LoVo (cell line): ENCODE measurements at places on chromosomes 11 and 22.

DNA sequence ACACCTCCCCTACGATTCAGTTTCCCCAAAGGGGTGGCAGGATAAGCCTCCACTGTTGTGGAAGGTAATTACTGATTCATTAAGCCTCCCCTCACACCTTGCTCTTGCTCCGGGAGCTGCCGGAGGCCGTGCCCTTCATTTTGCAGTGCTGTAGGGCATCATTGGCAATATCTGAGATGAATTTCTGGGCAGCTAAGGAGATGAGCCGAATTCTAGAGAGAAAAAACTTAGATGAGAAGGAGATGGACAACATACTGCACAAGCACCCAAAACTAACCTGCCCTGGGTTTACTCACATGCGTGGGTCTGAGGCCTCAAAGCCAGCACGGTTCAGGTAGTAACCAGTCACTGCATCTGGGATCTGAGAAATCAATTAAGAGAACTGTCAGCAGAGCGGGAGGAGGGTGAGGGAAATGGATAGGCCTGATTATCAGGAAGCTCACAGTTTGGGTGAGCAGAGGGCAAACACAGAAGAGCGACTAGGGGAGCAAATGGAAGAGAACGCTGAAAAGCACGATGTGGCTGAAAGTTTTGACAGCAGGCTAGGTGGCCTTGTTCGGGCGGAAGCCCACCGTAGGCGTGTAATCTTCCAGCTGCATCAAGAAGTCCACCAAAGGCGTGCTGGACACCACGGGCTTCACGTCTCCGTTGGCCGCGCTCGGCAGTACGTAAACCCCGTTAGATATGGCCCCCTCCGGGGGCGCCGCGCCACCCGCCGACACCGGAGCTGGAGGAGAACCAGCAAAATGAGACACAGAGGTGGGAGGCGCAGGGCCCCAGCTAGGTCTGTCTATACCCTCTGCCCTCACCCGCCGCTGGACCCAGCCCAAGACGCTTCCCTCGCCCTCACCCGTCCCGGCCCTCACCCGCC lies 689 bp downstream of the TAF10 start:
- DNase-seq = no peak

GRCh38 chr22:38033522-38034277 lies 23.5 kb upstream of the PICK1 start:
- DNase-seq = no peak

- no peak for DNase-seq
These were observed 57.6 kb upstream of the FTH1 start for GRCh38 chr11:62024936-62025486.

DNA sequence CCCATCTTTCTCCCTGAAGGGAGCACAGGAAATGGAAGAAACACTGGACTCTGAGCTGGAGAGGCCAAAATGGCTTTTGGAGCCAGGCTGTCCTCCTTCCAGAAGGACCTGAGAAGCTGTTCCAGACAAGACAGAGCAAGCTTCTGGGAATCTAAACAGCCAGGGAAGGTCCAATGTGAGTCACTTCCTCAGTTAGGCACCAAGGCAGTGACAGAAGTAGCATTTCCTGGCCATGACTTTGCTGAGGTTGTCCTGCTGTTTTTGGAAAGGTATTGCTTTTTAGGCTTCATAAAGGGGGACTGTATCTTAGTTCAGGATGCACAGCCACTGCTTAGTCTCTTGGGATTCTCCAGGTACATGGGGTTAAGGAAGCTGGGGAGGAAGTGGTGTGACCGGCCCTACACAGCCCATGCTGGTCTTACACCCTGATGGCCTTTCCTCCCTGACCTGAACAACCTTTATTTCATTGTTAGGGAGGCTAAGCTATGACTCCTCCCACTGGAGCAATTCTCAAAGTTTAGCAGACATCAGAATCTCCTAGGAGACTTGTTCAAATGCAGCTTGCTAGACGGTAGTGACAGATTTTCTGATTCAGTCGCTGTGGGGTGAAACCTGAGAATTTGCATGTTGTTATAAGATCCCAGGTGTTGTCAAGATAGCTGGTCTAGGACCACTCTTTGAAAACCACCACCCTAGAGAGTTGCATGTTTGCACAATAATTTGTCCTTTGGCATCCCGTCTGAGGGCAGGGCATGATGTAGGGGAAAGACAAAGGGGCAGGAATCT lies 6.8 kb upstream of the INSC start:
- DNase-seq = no peak

- DNase-seq = no peak
These were observed 180.5 kb upstream of the ZBED5 start for GRCh38 chr11:11038352-11038751.

DNA sequence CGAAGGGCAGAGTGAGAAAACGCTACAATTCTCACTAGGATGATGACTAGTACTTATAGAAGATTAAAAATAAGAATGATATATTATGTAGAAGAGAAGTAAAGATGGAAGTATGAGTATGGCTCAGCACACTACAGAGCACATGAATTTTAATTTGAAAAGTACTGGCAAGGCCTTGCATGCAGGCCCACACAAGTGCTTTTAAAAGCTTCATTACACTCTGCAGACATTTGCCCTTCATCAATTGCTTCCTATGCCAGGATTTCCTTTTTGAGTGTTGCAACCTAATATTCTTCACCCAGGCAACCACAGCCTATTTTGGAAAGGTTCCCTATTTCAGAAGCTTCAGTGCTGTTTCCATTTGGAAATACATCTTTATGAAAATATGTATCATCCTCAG lies 81.1 kb downstream of the LARGE2 start:
- DNase-seq = no peak

- DNase-seq = no peak
These were observed 13.1 kb upstream of the TCF20 start for GRCh38 chr22:42283278-42284201.

DNA sequence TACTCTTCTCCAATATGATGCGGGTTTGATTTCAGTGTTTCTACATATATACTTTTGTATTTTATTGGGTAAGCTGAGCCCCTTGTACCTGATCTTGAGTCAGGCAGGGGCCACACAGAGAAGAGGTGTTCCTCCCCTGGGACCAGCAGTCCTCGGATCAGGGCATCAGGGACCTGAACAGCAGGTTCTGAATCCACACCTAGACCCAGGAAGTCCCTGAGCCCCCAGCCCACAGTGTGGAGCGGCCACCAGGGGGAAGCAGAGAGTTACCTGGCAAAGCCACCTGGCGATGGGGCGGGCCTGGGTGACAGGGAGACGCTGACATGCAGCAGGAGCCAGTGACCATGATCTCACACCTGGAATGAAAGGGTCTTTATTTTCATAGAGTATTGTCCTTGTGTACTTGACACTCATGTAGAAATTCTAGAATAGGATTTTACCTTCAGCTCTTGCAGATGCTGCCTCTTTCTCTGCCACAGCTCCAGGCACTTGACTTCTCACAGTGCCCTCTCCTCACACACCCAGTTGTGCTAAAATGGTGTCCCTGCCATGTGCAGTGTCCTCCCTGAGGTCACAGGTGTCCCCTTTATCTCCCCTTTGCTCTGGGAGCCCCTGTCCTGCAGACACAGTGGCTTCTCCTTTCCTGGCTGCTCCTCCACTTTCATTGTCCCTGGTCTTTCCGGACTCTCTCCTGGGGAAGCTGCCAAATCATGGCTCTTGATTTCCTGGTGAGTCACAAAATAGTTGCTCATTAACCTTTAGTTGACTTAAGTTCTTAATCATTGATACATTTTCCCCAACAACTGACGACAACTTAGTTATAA lies 48.5 kb downstream of the GGTLC2 start:
- peak; percentile 67 for DNase-seq

DNA sequence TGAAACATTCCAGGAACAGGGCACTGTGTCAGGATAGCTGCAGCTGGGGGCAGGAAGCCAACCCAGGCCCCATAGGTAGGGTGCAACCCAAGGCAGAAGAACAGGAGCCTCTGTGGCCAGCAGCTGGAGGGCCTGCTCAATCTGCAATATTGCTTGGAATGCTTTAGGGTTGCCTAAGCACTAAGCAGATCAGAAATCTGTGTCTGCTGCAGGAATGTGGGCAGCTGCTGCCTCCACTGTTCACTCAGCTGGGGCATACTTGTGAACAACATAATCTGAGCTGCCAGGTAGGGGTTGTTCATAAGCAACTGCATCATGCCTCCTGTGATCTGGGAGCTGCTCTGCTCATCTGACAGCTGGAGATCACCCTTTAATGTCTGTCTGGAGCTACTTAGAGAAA lies 1.7 kb downstream of the UBQLNL start:
- no peak for DNase-seq

DNA sequence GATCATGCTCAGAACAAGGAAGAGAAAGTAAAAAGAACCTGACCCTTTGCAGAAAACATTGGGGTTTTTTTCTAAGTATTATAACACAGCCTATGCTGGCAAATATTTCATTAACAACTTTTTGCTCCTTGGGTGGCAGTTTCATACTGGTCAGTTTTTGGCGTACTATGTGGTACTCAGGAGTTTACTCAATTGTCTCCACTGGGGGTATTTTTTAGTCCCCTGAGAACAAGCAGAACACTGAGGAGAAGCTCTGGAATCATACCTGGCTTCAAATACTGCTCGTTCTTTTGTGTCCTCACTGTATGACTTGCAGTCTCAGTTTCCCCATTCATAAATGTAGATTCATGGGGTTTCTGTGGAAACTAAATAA lies 90.4 kb downstream of the SERGEF start:
- no peak for DNase-seq

GRCh38 chr11:56103210-56103737 lies at the start of gene OR8H2:
Gene OR8H2, plus strand, starts transcription at chr11:56103687. Its CDS starts 1,356 bp downstream, at chr11:56105043.
- DNase-seq = no peak

DNA sequence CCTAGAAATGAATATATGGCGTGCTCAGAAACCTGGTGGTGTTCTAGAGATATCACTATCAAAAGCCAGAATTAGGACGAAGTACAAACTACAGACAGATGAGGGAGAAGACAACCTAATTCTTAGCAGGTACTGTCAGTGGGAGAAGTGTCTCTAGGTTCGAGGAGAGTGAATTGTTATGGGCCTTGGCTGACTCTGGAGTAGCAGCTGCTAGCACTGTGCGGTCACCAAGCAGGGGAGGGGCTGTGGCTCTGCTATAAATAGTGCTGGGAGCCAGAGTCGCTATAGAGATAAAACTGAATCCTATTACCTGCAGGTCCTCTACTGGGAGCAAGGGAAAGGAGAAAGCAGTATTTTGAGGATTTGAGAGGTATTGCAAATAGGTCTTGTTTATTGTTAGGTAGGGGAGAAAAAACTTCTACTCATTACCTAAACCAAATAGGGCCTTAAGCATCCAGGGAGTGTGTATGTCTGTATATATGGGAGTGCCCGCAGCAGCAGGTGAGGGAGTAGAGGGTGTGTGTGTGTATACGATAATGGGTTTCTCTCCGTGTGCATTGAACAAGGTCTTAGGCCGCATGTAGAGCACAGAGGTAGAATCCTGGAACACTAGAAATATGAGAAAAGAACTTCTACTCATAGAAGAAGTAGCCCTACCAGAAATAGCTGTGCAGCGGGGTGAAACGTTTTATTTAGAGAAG lies 2.2 kb downstream of the MADD start:
- no peak for DNase-seq

- no peak for DNase-seq
These were observed 48.2 kb downstream of the BCR start for GRCh38 chr22:23228503-23228902.

DNA sequence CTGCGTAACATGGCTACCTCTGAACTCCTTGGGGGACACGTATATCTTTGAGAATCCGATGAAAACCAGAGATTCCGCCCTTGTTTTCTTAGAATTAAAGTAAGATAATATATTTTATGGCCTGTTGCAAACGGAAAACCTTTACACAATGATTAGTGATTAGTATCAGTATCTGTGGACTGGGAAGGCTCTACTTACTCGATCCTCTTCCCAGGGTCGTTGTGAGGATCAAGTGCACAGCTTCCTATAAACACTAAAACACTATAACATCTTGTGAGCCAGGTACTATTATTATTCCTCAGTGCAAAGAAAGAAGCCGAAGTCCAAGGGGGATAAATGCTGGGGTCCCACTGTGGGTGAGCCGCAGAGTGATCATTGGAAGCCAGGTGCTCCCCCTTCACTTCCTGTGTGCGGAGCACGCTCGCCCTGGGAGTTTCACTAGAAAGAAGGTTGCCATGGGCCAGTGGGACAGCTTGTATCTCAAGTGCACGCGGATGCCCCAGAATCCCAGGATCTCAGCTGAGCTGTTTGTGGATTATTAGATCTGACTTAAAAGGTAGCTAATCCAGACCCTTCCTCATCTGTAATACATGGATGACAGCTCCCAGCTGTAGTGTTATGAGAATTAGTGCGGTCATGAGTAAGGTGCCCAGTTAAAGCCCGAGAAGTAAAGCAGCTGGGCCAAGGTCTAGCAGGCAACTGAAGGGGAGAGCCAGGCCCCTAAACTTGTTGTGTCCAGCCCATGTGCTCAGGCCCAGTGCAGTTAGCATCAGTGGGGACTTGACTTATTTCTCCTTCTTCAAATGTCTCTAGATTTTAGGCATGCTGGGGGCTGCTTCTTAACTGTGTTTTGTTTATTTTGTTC lies 839 bp downstream of the CBY1 start:
- peak; percentile 24 for DNase-seq

DNA sequence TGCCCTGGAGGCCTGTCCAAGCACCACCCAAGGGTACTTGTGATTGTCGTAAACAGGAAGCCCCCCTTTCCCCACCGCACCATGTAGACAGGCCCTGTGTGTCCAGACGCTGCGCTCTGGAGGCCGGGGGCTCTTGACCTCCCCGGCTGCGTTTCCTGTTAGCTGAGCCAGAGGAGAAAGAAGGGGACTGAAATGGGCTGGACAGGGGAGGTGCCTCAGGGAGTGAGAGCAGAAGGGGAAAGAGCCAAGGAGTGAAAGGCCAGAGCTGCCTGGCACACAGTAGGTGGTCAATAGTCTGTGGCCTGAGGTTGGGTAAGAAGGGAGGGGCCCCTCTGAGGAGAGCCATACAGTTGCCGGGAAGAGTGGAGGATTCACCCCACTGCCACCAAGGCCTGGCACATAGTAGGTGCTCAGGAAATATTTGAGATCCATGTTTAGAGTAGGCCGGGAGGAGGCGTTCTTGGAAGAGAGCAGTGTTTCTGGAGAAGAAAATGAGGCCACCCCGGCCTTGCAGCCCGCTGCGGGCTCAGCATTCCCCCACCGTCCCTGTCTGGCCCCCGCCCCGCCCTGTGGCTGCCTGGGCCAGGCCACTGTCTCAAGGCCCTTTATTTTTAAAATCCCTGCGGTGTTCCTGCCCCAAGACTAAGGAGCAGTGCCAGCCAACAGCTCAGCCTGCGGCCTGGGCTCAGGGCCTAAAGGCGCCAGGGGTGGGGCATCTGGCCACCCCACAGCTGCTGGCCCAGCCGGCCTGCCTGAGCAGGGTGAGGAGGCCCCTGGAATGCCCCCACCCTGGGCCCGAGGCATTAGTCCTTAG lies 13.6 kb upstream of the CDC42EP1 start:
- no peak for DNase-seq

GRCh38 chr11:66859686-66860448 lies 3.0 kb downstream of the LRFN4 start:
- no peak for DNase-seq

DNA sequence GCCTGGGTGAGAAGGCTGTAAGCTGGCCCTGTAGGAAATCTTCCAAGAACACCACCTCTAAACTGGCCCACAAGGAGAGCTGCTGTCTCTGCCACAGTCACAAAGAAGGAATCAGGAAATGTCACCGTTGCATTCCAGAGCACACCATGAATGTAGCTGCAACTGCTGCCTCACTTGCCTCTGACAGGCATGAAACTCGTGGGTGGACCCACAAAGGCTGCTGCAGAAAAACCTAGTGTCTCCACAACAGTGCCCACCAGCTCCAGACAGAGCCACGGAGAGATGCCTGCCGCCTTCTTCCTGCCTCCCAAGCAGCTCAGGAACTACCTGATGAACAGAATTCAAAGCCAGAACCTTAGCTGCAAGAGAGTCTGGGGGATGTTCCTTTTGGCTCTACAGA lies 10.5 kb downstream of the DNAJB13 start:
- no peak for DNase-seq

GRCh38 chr22:19057999-19058491 lies 64.2 kb downstream of the DGCR2 start:
- no peak for DNase-seq

- DNase-seq = no peak
These were observed 72.4 kb upstream of the TMEM45B start for GRCh38 chr11:129743112-129743815.
